ENCODE measurements at places on chromosomes 6 and 20. TPM values are rescaled to one million over a fixed set of nuclear protein-coding genes. Genes with fewer than 3 reads are reported as not detected.
A peak's percentile ranks its signal among the peaks of the same experiment; 100 is the strongest.

SAMD5 gene
- 0.06 TPM for total RNA-seq

GRCh38 chr6:134177236-134177635 is 124.8 kb upstream of the SLC2A12 start:
- DNase-seq = no peak

DNA sequence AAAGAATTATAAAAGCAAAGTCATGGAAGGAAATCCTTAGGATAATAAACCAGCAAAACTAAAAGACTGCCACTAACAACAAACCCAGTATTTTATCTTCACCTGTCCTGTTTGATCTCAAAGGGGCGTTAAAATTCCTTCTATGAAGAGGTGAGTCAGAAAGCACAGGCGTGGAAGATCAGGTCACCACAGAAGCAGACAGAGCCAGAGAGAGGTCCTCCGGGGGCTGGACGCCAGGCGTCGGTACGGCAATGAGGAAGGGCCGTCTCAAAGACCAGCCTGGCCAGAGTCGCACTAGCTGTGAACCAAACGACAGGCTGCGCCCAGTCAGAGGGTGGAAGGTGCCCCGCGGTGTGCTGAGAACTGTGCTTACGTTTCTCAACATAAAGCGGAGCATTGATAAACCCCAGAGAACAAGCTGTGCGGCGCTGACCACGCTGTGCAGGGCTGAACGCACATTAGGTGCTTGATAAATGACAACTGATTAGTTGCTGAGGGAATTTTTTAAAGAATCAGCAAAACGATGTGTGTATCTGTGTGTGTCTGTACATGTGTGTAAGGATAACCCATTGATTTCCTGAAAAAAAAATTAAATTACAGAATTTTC is 85.6 kb downstream of the RNASET2 start:
- DNase-seq = no peak

ASIP gene
- not detected for total RNA-seq

DNA sequence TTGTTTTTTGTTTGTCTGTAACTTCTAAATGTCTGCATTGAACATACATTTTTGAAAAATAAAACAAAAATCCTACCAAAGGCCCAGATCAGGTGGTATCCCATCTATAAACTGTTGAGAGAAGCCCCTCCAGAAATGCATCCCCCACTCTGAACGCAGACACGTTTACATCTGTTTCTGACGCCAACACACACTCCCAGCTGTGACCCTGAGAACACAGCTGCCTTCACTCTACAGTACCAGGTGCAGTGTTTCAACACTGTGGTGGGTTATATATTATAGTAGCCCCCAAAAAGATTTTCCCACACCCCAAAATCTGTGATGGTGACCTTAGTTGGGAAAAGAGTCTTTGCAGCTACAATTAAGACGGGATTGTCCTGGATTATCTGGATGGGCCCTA is 199.1 kb upstream of the JARID2 start:
- no peak for DNase-seq

EEF1A2 gene
- total RNA-seq = 1,781 TPM

DNA sequence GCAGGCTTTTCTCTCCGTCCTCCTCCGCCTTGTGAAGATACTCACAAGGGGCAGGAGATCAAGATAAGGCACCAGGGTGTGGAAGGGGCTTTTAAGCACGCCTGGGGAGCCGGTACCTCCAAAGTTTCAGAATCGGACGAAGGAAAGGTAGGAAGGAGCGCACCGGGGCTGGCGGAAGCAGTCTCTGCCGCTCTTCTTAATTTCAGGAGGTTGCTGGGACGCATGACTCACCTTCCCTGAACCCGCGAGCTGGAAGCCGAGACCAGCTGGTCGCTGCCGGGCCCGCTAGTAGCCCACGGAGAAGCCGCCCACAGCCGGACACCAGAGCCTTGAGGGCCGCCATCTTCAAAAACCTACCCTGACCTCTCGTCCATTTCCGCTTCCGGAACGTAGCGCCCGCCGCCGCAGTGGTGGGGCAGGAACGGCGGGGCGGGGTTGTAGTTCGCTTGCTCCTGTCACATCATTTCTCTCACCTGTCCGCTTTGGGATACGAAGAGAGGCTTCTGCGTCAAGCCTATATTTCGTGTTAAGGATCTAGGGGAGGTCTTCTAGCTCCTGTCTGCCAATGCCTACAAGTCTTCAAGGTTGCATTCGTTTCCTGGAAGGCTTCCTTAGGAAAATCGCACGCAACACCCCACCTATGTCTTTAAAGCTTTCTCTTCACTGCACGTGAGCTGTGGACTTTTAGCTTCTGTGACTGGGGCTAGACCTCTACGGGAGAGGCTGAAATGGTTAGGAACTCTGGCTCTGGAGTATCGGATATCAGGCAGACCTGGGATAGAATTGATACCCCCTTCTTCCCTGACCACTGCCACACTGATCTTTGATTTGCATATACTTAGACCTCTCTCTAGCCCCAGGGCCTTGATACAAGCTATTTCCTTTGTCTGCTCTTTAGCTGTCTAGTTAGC is at the start of gene MRPS18A:
Gene MRPS18A (minus strand): TSS at position 355 of the 911 bp plus-strand sequence. CDS start 12 bp downstream, at position 343.
- DNase-seq = peak; percentile 92

C20orf141 gene
- not detected for total RNA-seq

VWA7 gene
- total RNA-seq = 7.9 TPM

ARID1B gene
- 53.1 TPM for total RNA-seq

TUBB1 gene
- total RNA-seq = 0.22 TPM

DNA sequence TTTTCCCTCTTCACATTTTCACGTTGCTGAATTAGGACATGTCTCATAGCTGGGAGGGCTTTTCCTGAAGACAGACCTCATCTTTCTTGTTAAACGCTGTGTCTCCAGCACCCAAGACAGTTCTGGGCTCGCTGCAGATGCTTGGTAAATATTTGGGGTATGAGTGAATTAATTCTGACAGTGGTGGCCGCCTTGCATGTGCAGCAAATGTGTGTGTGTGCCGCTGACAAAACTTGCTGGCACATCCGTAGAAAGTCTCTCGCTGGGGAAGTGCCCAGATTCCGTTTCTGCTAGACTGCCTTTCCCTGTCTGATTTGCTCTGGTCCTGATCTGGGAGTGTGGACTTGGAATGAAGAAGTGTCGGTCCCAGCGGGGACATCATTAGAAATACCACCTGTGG is 48.2 kb upstream of the ZNFX1 start:
- no peak for DNase-seq

DNA sequence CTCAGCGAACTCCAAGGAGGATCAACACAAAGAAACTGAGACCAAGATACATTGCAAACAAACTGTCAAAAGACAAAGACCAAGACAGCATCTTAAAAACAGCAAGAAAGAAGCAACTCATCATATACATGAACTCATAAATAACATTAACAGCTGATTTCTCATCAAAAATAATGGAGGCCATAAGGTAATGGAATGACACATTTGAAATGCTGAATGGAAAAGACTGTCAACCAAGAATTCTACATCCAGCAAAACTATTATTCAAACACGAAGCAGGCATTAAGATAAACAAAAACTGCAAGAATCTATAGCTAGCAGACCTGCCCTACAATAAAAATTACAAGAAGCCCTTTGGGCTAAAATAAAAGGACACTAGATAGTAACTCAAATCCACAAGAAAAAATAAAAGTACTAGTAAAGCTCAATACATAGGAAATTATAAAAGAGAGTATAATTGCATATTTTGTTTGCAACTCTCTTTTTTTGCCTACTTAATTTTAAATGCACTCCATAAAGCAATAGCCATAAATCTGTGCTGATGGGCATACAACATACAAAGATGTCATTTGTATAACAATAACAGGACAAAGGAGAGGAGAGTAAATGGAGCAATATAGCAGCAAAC is 37.9 kb upstream of the FOXF2 start:
- DNase-seq = no peak

TSPO2 gene
- not detected for total RNA-seq

GRCh38 chr6:34657037-34657306 is 39.6 kb downstream of the ILRUN start:
- DNase-seq = no peak

DNA sequence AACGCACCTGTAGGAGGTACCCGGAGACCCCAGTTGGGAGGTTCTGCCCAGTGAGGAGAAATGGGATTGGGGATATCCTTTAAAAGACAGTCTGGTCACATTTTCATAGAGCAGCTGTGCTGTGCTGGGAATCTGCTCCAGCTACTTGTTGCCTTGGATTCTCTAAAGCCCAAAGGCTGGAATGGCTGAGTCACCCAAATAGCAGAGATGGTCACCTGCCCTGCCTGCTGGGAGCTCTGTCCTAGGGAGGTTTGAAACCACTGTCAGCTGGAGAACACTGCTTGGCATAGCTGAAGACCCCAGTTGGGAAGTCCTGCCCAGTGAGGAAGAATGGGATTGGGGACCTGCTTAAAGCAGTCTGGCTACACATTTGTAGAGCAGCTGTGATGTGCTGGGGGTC is 34.8 kb upstream of the TFB1M start:
- DNase-seq = no peak

DNA sequence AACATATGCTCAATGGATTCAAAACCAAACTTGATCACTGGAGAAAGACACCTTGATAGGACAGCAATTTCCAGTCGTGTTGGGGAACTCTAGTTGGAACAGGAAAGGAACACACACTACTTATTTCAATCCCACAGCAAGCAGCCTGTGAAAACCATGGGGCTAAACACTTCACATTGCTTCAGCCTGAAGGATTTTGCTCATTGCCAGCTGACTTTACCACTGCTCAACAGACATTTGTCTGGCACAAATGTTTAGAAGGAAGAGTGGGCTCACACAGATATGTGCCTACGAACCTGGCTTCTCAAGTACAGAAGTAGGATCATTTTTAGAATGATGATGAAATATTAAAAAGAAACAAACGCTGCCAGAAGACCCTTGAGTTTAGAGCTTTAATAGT is 598.1 kb downstream of the PHF3 start:
- no peak for DNase-seq

- no peak for DNase-seq
Observed at GRCh38 chr20:53656293-53657202, 62.9 kb upstream of the ZNF217 start.

- DNase-seq = no peak
Observed at GRCh38 chr6:110882274-110882619, 7.7 kb downstream of the AMD1 start.

- DNase-seq = peak; percentile 60
Observed at GRCh38 chr20:2005831-2006426, 12.1 kb upstream of the PDYN start.

GRCh38 chr20:33680686-33681085 is 5.5 kb downstream of the E2F1 start:
- DNase-seq = no peak

ENPP1 gene
- total RNA-seq = 3.4 TPM

DNA sequence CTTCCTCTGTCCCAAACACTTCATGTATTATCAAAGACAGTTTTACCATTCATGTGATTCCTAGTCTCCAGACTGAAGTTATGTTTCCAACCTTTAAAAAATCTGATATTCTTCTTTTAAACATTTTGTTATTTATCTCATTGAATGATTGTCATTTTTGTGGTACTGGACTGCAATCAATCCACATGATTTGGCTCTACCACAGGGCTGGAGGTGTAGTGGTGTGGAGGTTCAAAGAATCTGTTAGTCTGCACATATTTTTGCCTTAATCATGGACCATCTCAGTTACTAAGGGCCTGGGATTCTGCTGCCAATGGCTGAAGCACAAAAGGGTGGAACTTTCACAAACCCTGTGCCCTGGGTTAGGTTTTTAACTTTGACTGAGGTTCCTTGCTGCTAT is 164.1 kb upstream of the JAG1 start:
- DNase-seq = no peak

GRCh38 chr6:54801669-54802068 is 44.9 kb upstream of the FAM83B start:
- DNase-seq = no peak

CLVS2 gene
- total RNA-seq = 0.17 TPM

ARMH2 gene
- not detected for total RNA-seq

C4B gene
- total RNA-seq = 9.9 TPM

GRCh38 chr6:70421509-70421908 is 8.2 kb downstream of the FAM135A start:
- DNase-seq = no peak

RSPH9 gene
- not detected for total RNA-seq

MUC21 gene
- not detected for total RNA-seq

GPR6 gene
- total RNA-seq = not detected

Data from psoas muscle (tissue), 8 donors.